ENCODE measurements at places on chromosomes 7 and 10.

DNA sequence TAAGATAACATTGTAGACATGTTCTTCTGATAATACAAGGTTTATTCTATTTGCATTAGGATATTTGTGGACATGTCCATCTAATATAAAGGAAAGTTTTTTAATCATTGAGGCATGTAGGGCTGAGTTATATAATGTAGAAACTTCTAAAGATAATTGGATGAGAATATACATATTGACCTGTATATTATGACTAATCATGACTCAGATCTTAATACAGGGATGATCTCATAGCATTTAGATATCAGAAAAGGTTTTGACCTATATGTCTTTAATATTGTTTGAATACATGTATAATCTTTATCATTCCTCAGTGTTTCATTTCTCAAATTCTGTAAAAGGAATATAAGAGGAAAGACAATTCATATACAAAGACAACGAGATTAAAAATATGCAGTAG is 39.2 kb downstream of the CD36 start:
- DNase-seq: no peak

- DNase-seq: no peak
Measured at GRCh38 chr7:101912716-101913110, 95.3 kb downstream of the CUX1 start.

DNA sequence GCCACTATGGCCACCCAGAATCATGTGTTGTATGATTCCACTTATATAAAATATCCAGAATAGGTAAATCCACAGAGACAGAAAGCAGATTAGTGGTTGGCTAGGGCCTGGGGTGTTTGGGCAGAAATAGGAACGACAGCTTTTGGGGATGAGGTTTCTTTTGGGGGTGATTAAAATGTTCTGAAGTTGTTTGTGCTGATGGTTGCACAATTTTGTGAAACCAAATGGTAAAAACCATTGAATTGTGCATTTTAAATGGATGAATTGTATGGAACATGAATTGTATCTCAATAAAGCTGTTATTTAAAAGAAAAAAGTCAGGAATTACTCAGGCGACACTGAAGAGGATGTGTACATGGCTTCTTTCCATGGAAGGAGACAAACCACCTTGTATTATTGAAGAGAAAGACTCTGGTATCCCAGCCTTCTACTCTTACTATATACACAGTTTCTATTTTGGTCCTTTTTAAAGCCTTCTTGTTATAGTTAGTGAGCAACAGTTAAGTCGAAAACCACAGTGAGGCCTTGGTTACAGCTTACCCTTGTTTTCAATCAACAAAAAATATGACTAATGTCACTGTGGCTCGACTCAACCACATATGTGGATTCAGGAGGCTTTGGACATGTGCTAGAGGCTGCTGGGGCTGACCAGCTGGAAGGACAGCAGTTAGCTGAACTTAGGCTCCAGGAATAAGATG is 57.1 kb upstream of the KMT2E start:
- DNase-seq: no peak

GRCh38 chr7:47520406-47520805 is 61.5 kb downstream of the TNS3 start:
- no peak for DNase-seq

DNA sequence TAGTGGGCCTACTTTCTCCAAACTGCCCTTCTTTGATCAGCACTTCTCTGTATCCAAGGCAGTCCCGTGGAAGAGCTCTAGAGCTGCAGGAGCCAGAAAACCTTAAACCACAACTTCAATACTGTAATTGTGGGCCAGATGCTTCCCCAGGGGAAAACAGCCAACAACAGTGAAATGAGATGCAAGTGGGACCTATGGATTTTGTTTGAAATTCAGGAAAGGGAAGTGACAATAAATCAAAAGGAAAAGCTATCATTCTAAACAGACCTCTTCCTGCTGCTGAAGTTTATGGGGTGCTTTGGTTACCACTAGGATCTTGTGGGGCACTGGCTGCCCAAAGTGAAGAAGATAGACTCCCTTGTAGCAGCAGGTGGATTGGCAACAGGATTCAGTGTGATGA is 1031.7 kb downstream of the LRMDA start:
- DNase-seq: no peak

DNA sequence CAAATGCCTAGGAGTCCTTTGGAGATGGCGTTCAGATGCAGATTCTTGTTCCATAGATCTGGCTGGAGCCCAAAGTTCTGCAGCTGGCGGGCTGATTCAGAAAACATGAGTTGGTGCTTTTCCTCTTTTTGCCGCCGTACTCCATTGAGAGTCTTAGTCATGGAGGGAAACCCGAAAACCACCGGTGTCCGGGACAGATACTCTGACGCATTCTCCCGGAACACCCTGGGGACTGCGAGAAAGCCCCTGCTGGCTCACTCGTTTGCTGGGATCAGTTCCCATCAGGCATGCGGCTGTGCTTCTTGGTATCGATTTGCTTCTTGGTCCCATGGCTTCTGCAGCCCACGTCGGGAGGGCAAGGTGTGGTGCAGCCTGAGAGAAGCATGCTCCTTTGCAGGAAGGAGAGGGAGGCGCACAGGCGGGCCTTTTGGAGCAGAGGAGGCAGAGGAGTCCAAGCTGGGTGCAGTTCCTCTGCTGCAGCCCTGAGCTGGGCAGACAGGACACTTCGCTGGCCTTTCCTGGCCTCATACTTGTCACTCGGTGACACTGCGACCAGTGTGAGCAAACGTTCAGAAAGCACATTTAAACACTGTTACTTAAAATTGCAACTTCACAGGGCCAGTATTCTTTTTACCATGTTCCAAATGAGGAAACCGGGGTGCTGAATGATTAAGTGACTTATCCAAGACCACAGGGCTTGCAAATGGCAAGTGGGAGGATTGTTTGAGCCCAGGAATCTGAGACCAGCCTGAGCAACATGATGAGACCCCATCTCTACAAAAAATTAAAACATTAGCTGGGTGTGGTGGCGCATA is 30.6 kb upstream of the PFKFB3 start:
- DNase-seq: no peak

All from B cell (primary cell).